Stimulated activated CD8-positive, alpha-beta memory T cell treated with anti-CD3 and anti-CD28 coated beads, Interleukin-15, amount 100 ng/mL, for 1 hour (primary cell): ENCODE measurements at places on chromosomes 12 and 14.

- no peak for DNase-seq
Measured at GRCh38 chr14:54098536-54098935, 141.9 kb upstream of the BMP4 start.

GRCh38 chr14:87042354-87042753 lies 950.6 kb downstream of the GALC start:
- DNase-seq, result no peak

DNA sequence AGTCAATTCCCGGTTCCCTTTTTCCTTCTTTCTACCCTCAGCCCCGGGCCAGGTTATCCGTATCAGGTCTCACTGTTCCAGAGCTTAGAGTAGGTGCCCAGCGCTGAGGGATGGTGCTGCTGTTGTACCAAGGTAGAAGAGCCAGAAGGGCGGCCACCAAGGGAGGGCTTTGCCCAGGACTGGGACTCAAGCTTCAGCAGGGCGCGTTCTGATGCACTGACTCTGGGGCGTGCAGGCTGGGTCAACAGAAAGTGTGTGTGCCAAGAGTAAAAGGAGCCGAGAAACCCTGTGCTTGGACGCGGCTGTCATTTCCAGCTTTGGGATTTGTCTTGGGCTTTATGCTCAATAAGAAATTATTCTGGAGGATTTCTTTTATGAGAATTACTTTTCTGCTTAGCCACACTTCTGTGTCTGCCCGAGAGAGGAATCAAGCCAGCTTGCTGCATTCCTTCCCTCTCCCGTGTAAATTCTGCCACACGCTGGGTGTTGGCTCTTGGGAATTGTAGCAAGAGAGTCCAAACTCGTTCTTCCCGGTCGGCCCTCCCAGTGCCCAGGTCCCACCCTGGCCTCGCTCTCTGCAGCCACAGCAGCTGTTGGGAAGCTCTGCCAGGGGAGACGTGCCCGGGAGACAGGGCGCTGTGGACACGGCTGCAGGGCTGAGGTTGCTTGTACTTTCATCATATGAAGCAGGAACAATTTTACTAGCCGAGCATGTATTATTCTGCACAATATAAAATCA lies 98.0 kb downstream of the FBXL14 start:
- no peak for DNase-seq

- DNase-seq, result no peak
Measured at GRCh38 chr12:120376009-120376408, 7.0 kb upstream of the MSI1 start.

GRCh38 chr12:54407183-54407905 lies 11.7 kb downstream of the ITGA5 start:
- DNase-seq, result no peak

- no peak for DNase-seq
Measured at GRCh38 chr12:48750769-48751356, 34.4 kb upstream of the CCNT1 start.

- no peak for DNase-seq
Measured at GRCh38 chr14:67269298-67270060, 28.2 kb downstream of the PALS1 start.

- DNase-seq, result no peak
Measured at GRCh38 chr12:112836736-112837628, 45.4 kb downstream of the RPH3A start.

GRCh38 chr12:12505544-12506495 lies 56.8 kb downstream of the DUSP16 start:
- DNase-seq, result no peak

DNA sequence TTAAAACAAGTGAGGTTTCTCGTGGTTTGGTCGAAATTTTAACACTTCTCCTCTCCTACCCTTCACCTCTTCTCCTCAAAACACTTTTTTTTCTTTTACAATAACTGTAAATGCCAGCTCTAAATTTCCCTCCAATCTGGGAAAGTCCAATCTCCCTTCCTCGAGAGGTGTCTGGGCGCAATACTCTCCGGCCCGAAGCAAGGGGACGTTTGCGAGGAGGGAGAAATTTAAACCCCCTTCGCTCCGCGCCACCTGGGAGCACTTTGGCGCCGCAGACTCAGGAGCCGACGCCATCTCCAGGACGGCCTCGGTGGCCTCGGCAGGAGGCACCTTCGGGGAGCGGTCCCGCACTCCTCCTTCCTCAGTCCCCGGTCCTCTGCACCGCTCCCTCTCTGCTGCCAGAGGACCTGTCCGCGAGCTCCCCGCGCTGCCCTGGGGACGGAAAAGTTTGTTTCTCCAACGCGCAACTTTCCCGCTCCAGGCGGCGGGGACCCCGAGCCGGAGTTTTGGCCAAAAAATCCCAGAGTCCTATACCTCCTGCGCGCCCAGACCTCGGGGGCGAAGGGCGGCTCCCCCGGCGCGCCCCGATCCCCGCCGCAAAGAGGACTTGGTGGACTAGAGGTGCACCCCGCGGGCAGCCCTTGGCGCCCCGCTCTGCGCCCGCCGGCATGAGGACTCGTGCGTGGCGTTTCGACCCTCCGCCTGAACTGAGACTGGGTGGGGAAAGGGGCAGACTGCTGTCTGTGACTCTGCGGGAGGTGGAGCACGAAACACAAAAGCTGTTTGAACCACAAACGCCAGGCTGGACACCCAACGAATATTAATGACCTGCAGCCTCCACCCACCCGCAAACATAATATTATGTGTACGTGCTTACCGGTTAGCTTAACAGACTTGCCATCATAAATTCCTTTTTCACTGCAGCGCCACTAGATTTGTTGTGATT lies 95.2 kb upstream of the HMGA2 start:
- no peak for DNase-seq

DNA sequence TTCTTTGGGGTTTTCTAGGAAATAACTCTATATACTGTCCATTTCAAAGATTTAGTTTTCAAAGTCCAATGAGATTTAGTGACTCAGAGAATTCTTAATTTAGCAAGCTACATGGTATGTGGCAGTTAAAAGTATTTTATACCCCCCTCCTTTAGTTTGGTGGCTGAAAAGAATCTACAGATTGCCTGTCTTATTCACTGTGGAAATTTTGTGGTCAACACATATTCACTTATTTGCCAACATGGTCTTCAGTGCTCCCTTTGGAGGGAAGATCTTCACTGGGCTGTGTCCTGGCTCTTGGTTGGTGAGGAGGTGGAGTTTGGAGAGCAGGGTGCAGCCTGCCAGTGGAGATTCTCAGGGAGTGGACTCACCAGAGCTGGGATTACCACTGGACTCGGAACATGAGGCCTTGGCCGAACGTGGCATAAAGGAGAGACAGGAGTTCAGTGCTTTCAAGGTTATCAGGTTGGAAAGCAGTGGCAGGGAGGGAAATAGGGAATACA lies 39.8 kb downstream of the SAMD4A start:
- no peak for DNase-seq

- DNase-seq, result no peak
Measured at GRCh38 chr12:132600048-132601032, 10.0 kb downstream of the LRCOL1 start.

- DNase-seq, result no peak
Measured at GRCh38 chr12:21764065-21764464, 10.4 kb downstream of the KCNJ8 start.

DNA sequence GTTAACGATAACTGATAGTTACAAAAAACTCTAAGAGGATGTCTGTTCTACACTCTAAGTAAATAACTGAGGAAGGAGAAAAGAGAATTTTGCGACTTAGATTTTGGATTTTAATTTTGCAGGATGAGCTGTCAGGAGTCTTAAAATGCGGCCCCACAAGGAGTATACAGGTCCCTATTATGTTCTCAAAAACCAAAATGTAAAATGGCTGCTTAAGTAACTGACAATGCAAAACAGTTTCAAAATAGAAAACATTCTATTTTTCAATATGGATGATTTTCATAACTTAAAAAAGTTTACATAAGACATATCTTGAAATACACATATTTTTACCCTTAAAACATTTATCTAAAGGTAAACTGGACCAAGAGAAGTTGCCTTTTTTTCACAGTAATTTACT lies 2.6 kb downstream of the CD69 start:
- DNase-seq, result no peak

GRCh38 chr12:129887101-129887500 lies 16.7 kb downstream of the TMEM132D start:
- no peak for DNase-seq

DNA sequence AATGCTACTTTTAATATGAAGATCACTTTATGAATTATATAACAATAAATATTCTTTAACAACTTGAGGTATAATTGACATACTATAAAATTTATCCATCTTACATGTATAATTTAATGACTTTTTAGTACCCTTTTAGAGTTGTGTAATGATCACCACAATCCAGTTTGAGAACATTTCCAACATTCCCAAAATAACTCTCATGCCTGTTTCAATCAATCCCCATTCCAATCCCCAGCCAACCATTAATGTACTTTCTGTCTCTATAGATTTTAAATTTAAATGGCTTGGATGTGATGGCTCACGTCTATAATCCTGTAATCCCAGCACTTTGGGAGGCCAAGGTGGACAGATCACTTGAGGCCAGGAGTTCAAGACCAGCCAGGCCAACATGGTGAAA lies 23.5 kb upstream of the FRMD6 start:
- DNase-seq, result no peak

DNA sequence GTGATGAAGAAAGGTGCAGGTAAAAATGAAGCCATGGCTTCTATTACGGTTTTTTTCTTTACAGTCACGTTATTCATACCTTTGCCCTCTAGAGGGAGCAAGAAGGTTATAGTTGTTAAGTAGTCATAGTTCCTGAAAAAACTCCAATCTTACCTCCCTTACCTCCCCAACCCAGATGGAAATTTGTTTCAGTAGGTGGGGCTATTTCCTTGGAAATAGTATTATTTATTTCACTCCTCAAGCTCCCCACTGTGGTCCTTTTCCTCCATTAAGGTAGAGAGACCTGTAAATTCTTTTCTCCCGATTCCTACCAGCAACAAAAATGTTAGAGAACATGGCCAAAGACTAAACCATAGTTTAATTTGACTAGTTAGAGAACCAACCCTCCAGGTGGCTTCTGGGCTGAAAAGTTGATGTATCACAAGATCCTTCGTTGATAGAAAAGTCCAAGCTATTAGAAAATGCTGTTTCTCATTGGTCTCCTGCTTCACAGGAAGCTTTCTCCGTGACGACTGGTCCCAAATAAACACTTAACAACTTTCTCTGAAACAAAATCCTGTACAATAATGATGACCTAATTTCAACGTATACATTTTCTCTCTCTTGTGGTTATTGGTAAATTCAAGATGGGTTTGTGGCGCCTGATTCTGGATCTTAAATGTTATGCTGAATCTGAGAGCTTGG lies 43.5 kb downstream of the TMX1 start:
- DNase-seq, result no peak

DNA sequence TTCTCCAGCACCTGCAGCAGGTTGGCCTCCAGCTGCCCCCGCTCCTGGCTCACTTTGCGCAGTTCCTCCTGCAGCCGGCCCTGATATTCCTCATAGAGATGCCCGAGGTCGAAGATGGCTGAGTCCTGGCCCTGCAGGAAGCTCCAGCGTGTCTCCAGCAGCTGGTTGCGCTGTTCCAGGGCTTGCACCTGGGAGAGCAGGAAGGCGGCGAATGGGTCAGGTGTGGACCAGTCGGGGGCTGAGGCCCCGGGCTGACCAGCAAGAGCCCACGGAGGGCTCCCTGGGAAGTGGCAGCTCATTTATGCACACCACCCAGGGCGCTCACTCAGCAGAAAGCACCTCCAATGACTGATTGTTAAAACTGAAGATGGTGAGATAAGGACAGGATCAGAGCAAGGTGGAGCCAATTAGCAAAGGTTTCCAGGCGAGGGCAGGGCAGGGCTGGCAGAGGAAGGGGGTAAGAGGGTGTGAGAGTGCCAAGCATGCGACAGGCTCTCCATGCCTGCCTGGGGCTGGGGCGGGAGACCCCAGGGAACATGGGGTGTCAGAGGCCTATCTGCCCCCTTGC lies 6.3 kb downstream of the KRT80 start:
- DNase-seq, result no peak

GRCh38 chr12:128852026-128852698 lies 1.1 kb upstream of the GLT1D1 start:
- DNase-seq, result no peak

- DNase-seq, result no peak
Measured at GRCh38 chr14:50085570-50086320, 30.6 kb downstream of the VCPKMT start.

DNA sequence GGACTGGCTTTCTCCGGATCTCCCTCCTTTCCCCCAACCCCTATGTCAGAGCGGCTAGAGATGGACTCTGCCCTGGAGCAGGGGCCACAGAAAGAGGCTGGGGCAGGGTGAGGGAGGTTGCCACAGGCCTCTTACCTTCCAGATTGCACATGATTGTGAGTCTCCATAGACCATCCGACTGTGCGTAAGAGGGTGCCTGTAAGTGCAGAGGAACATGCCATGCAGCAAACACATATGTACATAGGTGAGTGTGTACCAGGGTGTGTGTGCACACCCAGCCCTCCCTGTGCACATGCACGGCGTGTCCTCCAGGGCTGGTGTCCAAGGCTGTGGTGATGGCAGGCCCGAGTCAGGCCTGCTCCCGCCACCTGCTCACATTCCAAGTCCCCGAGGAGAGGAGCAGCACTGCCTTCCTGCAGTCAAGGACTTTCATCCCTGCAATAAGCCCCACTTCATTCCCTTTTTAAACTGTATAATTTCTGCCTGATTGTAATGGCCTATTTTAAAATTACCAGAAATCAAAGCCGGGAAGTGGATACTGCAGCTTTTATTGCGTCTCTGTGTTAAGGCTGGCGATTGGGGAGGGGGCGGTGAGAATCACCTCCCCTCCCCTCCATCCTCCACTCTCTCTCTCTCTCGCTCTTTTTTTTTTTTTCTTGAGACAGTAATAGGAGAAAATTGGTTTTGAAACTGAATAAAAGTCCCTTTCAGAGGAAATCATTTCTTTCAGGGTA lies 28.5 kb downstream of the FAM222A start:
- DNase-seq, result no peak

DNA sequence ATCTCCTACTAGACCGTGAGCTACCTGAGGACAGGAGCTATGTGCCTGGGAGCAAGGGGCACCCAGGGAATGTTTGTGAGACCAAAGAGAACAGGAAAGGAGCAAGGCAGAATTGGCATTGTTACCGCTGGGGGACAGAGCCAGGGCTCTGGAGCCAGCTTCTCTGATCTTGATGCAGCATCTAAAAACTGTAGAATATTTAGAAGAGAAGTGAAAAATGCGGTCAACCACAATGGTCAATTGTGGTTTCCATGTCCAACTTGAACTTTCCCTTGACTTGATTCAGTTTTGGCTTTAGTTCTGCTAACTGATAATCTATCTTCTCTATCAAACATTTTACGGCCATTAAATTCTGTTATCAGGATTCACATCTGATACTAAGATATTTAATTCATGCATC lies 201.2 kb downstream of the ANO4 start:
- no peak for DNase-seq

DNA sequence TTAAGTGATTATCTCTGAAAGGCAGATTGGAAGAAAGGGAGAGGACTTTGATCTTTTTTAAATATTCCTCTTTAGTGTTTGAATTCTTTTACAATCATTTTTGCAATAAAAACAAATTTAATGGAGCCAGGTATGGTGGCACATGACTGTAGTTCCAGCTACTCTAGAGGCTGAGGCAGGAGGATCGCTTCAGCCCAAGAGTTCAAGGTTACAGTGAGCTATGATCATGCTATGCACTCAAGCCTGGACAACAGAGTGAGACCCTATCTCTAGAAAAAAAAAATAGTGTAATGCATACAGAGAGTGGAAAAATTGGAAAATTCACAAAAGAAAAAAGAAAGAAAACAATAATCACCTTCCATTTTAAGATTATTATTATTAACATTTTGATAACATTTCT lies 15.2 kb upstream of the HECTD1 start:
- no peak for DNase-seq

- no peak for DNase-seq
Measured at GRCh38 chr14:70525691-70526090, 9.1 kb downstream of the ADAM20 start.
